Fibroblast of skin of left quadriceps (primary cell): ENCODE measurements at places on chromosomes 12 and 14.

GRCh38 chr12:16027002-16027401 is 115.9 kb downstream of the DERA start:
- peak; percentile 26 for DNase-seq

DNA sequence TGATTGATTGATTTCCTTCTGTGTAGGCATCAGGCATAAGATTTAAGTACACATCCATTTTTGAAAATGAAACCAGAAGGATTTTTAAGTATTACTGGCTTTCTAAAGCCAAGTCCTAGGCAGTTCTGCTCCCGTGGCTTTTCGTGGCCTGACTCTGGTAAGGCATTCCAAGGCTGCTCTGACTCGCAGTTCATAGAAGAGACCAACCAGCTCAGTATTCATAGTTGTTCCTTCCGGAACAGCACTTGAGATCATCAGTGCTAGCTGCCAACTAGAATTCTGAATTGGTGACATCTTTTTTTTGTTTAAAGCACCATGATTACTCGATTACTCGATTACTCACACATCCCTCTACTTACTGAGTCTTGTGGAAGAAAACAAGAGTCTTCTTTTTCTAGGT is 25.9 kb downstream of the SUDS3 start:
- peak; percentile 47 for DNase-seq

- no peak for DNase-seq
These were observed 368.6 kb downstream of the DPF3 start for GRCh38 chr14:72525087-72525915.

- DNase-seq: no peak
These were observed 88.9 kb downstream of the MED13L start for GRCh38 chr12:116188581-116188980.

DNA sequence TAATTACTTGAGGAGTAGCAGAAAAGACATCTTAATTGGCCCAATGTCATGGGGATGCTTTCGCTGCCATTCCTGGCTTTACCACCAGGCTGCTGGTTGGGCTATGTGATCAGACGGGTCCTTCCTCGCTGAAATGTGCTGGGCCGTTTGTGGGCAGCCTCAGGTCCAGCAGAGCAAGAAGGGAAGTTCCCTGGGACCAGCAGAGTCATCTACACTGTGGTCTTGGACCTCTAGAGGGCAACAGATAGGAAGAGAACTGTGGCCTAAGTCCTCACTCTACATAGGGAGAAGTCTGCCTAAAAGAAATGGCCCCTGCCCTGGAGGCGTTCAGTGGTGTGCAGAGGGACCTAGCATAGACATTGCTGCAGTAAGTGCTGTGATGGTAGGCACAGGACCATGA is 10.9 kb downstream of the EVL start:
- DNase-seq: no peak

- DNase-seq: peak; percentile 90
These were observed 118.9 kb downstream of the VEZT start for GRCh38 chr12:95336387-95337067.

DNA sequence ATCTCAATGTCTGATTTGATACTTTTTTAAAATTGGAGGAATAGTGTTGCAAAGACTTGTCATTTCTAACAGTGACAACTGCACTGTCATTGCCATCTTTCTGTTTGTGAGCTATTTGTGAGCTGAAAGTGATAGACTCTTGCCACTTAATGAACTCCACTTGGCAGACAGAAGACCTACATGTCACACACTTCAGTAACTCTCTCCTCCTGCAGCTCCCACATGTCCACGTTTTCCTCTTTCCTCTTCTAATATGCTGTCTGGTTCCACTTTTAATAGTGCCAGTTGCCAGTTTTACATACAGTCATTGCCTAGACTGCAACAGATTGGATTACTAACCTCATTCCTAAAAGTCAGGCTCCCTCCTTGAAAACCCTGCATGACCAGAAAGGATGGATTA is 121.5 kb downstream of the CAPZA3 start:
- DNase-seq: no peak

- no peak for DNase-seq
These were observed 534.7 kb downstream of the LRFN5 start for GRCh38 chr14:42141328-42141727.

- no peak for DNase-seq
These were observed 11.9 kb downstream of the BCL11B start for GRCh38 chr14:99260116-99260515.

- DNase-seq: no peak
These were observed 163.1 kb downstream of the KLHL28 start for GRCh38 chr14:44798386-44799242.

DNA sequence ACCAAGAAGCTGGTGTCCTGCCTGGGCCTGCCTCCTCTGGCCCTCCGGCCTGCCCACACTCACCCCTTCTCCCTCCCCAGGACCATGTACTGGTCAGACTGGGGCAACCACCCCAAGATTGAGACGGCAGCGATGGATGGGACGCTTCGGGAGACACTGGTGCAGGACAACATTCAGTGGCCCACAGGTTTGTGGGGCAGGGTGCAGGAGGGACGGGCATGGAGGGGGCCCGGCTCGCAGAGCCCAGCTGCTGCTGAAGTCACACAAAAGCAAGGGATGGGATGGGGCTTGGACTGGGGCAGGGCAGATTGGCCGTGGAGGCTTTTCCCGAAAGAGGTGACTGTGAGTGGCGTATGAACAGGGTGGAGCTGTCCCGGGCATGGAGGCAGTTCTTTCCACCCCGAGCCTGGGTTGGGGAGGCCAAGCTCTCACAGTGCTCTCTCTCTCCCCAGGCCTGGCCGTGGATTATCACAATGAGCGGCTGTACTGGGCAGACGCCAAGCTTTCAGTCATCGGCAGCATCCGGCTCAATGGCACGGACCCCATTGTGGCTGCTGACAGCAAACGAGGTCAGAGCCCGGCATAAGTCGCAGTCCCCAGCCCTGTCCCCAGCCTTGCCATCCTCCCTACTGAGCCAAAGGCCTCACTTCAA is 7.8 kb upstream of the NXPH4 start:
- DNase-seq: no peak

- no peak for DNase-seq
These were observed 164.1 kb downstream of the C12orf42 start for GRCh38 chr12:103331643-103332042.

GRCh38 chr12:76250256-76250655 is 98.0 kb downstream of the BBS10 start:
- no peak for DNase-seq

GRCh38 chr14:57617510-57617909 is 123.9 kb upstream of the CCDC198 start:
- no peak for DNase-seq

DNA sequence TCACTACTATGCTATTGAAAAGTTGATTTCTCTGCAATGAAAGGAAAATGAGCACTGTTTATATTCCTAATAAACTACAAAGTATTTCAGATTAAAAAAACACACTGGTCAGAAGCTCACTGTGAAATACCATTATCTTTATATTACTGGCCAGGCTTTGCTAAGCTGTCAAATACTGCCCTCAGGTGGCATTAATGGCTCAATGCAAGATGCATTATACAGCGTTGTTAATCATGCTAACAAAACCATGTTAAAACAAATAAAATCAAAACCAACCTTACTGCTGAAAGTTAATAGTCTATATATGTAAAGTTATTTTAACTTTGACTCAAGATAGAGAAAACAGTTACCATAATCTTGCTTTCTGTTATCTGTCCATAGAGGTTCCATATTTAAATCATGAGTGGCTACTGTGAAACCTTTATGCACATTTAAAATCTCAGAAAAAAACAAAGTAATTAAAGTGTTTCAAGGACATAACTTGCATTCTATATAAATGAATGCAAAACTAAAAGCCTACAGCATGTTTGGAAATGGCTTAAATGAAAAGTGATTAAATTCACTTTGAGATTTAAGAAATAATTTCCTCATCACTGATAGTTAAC is 121.7 kb downstream of the RALGAPA1 start:
- peak; percentile 9 for DNase-seq

DNA sequence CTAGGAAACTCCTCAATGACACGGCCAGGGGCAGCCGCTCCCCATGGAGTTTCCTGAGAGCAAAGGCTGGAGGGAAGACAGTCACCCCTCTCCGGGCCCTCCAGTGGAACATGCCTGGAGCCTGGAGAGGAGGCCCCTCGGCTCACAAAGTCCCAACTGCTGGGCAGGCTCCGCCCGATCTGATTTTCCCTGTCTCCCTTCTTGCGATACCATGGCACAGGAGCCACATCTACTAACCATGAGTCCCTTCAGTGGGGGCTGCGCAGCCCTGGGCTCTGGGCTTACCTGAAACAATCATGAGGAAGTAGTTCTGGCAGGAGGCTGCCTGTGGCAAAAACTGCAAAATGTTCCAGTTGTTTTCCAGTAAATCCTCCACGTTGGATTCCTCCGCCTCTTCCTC is 15.3 kb downstream of the P2RX2 start:
- no peak for DNase-seq

- DNase-seq: no peak
These were observed 46.7 kb upstream of the TCL1A start for GRCh38 chr14:95760596-95760995.

DNA sequence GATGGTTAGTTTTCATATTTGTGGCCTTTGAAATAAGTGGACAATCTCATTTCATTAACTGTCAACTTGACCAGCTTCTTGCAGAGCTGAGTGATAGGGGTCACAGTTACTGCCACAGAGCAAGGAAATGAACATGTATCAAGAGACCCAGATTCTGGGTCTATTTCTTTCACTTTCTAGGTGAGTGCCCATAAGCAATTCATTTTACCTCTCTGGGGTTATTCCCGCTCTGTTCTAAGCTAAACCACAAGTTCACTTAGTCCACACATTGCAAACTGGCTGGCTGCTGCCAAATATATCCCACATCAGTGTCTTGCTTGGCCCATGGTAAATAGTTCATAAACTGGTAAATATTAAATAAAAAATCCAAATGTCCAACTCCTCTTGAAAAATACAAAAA is 29.9 kb downstream of the GPHB5 start:
- DNase-seq: no peak

DNA sequence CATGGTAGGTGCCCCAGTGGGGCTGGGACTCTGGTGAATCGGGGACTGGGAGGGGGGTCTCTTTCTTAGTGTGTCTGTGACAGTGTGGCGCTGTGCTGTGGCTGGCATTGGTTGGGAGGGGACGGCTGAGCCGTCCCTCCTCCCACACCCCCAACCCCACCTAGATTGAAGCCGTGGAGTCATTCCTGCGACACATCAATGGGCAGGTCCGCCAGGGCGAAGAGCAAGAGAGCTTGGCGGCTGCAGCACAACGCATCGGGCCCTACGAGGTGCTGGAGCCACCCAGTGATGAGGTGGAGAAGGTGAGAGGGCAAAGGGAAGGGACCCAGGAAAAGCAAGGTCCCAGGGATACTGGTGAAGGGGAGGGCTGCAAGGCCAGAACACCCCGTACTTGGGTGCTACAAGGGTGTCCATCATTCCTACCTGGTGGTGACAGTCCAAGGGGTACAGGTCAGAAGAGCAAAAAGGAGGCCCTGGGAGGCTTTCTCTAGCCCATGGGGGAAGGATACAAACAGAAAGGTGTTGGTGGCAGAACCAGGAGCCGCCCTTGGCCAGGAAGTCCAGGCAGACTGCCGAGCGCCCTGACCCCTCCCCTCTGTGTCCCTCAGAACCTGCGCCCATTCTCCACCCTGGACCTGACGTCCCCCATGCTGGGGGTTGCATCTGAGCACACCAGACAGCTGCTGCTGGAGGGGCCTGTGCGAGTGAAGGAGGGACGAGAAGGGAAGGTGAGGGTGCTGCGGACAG is 7.4 kb downstream of the PLEKHG6 start:
- no peak for DNase-seq

DNA sequence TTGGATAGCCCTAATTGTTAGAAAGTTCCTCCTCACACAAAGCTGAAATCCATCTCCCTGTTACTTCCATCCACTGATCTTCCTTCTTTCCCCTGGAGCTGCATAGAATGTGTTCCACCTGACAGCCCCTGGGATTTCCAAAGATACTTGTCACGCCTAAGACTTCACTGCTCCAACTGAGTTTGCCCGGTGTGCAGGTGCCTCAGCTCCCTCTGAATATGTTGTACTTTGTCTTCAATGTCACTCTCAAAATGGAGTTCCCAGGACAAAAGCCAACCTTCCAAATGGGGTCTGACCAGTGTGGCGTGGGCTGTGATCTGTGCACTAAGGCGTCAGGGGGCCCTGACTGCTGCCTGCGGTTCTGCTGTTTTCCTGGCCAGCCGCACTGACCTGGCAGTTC is 42.8 kb downstream of the CACNA2D4 start:
- no peak for DNase-seq

DNA sequence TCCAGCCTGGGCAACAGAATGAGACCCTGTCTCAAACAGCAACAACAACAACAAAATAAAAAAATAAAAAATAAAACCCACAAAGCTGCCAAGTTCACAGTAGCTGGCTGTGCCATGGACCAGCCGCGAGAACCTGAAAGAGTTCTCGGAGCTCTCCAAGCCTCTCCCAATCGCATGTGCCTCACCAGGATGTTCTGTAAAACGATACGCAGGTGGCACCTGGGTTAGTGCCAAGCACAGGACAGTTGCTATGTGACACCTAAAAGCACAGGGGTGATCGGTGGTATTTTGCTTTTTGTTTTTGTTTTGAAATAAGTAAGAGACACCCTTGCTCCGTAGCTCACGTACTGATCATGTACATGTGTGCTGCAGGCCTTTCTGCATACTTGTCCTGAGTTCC is 52.4 kb downstream of the RFLNA start:
- DNase-seq: no peak

GRCh38 chr12:104764225-104765091 is 193.6 kb downstream of the SLC41A2 start:
- DNase-seq: peak; percentile 43

DNA sequence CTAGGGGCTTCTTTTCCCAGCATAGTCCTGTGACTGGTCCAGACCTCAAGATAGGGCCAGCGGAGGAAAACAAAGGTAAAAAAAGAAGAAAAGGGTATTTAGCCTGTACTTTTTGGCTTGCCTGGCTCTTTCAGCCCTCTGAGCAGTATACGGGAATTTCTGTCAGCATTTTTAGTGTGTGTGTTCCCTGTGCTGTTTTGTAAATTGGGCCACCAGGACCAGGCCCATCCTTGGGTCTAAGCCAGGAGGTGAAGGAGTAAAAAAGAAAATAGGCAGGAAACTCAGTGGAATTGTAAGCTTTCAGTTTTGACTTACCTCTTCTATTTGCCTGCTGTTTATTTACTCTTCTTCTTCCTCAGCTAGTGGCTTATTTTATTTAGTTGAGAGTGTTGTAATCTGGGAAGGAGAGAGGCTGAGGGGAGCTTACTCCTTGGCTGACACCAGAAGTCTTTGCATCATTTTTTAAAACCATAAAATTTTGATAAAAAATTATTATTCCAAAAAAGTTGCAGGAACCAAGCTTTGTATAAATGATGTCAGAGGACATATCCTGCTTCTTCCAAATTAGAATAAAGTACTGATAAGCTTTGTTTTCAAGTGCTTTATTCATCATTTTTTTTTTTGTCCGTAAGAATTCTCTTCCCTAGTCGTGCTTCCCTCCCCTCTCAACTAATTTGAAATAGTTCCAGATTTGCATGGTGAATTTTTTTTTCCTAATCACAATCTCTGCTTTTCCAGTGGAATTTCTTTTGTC is 63.7 kb downstream of the DIP2B start:
- no peak for DNase-seq

DNA sequence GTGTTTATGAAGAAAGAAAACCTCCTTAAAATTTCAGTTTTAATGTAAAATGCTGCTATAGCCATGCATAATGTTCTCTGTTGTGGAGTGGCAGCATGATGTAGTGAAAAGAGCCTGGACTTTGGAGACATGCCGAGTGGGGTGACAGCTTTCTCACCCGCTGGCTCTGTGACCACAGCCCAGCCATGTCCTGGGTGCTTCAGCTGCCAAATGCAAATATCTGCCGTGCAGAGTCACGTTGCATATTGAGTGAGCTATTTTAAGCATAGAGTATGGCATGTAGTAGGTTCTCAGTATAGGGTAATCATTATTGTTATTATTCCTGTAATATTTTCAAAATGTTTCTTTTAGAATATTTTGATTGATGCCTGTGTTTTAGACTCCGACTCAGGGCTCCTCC is 15.5 kb upstream of the TCTN2 start:
- no peak for DNase-seq
